ENCODE measurements at places on chromosomes 3 and 15.

DNA sequence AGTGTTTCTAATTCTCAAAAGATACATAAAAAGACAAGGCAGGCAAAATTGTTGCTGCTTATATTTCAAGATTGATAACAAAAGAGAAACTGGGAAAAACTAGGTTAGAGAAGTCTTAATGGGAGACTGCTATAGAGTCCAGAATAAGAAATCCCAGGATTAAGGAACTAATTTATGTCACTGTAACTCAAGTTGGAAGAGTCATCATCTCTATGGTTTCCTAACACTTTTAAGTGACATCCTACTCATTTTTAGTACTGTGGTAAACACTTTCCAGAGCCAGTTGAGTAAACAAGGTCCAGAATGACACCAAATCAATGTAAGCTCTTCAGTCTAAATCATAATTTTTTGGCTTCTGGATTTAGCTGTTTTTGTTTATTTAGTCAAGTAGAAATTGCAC lies 8.0 kb downstream of the CLDN16 start:
- H3K4me3 ChIP-seq, result no peak overlapping the region
- no peak for DNase-seq
- no peaks in the 10 kb centered on the region for H3K27me3 ChIP-seq
- H3K27ac ChIP-seq, result no peak overlapping the region

- H3K4me1 ChIP-seq, result no peaks in the 10 kb centered on the region
- DNase-seq, result no peak
- H3K4me3 ChIP-seq, result no peak overlapping the region
- no peak overlapping the region for H3K27ac ChIP-seq
- H3K36me3 ChIP-seq, result no peaks in the 10 kb centered on the region
These were observed 745.3 kb downstream of the TUSC7 start for GRCh38 chr3:117454908-117455307.

DNA sequence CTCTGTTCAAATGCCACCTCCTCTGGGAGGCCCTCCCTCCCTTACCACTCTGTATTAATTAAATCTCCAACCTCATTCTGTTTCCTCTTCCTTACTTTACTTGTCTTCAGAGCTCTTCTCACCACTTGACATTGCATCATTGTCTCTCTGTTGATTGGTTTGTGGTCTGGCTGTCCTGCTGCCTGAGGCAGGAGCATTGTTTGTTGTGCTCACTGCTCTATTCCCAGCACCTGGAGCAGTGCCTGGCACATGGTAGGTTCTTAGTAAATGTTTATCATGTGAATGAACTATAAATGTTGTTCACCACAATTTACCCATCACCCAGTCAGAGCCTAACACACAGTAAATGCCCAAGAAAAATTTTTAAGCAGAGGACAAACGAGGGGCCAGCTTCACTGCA lies 6.7 kb upstream of the BFSP2 start:
- DNase-seq, result no peak
- no peak overlapping the region for H3K27ac ChIP-seq
- H3K4me3 ChIP-seq, result no peak overlapping the region
- no peaks in the 10 kb centered on the region for H3K4me1 ChIP-seq
- no peaks in the 10 kb centered on the region for H3K27me3 ChIP-seq
- no peaks in the 10 kb centered on the region for H3K36me3 ChIP-seq

- H3K4me1 ChIP-seq, result peaks cover 19% of the 10 kb centered on the region
- no peaks in the 10 kb centered on the region for H3K27me3 ChIP-seq
- no peak overlapping the region for H3K4me3 ChIP-seq
These were observed 48.1 kb downstream of the SH3BP5 start for GRCh38 chr3:15284121-15284889.

DNA sequence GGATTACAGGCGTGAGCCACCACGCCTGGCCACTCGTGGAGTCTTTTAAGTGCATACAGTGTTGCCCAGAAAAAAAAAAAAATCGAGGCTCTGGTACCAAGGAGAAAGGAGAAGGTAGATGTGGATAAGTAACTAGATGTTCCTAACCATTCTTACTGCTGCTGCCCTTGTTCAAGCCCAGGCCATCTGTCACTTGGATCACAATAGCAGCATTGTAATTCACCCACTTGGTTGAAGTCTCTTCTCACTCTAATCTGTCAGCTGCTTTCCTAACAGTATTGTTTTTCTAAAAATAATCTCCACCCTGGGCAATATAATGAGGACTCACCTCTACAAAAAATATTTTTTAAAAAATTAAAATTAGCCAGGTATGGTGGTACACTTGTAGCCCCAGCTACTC lies 58.0 kb upstream of the CRTC3 start:
- no peaks in the 10 kb centered on the region for H3K27me3 ChIP-seq
- no peak for DNase-seq
- peaks cover 51% of the 10 kb centered on the region for H3K36me3 ChIP-seq
- no peak overlapping the region for H3K4me3 ChIP-seq
- H3K27ac ChIP-seq, result no peak overlapping the region

DNA sequence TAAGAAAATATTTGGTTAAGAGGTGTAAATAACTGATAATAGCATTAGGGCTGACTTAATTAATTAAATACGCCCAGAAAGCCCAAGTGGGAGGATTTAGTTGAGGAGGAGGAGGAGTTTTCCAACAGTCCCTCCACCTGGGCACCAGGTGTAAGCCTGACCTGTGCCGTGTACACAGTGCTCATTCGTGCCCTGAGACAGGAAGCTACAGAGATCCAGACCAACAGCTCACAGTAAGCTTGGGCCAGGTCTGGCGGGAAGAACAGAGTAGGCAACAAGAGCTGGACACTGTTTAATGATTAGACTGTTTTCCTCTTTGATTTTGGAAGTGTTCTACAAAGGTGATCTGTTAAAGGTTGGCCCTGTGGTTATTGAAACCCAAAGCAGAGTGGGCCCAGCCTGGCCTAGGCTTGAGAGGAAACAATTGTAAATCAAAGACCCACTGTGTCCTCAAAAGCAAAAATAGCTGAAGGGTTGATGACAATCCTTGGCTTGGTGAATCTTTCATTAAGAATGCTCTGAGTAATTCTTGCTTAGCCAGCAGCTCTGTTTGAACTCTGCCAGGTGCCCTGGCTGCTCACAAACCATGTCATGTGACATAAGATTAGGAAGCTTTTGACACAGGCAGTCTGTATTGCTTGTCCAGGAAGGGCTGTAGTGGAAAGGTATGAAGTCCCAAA lies 13.8 kb downstream of the SQOR start:
- no peaks in the 10 kb centered on the region for H3K36me3 ChIP-seq
- peak overlapping the region; percentile 86 for H3K27ac ChIP-seq
- DNase-seq, result no peak

DNA sequence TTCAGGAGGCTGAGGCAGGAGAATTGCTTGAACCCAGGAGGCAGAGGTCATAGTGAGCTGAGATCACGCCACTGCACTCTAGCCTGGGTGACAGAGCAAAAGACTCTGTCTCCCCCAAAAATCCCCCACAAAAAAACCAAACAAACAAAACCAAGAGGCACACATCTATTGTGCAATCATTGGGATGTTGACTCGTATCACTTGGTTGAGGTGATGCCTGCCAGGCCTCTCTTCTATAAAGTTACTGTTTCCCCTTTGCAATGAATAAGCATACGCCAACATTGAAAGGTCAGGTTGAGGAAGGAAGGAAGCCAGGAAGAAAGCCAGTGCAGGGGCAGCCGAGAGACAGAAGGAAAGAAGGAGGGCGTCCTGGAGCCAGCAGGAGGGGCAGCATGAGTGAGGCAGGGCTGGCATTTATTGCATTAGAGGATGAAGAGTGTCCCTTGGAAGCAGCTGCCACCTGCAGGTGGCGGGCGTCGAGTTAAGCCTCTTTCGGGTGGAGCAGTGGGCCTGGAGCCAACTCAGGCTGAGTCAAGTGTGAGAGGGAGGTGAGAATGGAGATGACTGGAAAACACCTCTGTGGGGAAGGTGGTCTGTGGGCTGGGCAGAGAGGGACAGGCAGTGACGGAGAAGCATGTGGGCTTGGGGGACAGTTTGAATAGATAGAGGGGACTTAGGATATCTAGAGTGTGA lies 8.3 kb upstream of the CSPG4 start:
- DNase-seq, result peak; percentile 79
- H3K27me3 ChIP-seq, result no peaks in the 10 kb centered on the region
- H3K4me1 ChIP-seq, result peaks cover 8% of the 10 kb centered on the region

DNA sequence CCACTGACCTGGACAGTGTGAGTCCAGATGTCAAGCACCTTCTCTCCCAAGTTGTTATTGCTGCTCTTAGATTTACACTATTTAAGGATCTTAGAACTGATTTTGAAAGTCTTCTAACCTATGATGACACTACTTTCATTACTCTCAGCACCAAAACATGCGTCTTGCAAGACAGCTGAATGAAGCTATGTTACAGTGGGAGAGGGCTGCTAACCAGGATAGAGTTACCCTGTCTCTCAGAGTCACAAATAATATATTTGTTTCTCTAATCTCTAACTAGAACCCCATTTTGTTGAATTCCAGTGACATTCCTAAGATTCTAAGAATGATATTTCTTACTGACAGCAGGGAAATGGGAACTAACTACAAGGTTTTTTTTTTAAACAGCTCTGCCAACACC lies 455.5 kb downstream of the MAGI1 start:
- H3K27ac ChIP-seq, result no peak overlapping the region
- H3K27me3 ChIP-seq, result no peaks in the 10 kb centered on the region
- no peaks in the 10 kb centered on the region for H3K4me1 ChIP-seq
- H3K36me3 ChIP-seq, result no peaks in the 10 kb centered on the region
- no peak for DNase-seq

DNA sequence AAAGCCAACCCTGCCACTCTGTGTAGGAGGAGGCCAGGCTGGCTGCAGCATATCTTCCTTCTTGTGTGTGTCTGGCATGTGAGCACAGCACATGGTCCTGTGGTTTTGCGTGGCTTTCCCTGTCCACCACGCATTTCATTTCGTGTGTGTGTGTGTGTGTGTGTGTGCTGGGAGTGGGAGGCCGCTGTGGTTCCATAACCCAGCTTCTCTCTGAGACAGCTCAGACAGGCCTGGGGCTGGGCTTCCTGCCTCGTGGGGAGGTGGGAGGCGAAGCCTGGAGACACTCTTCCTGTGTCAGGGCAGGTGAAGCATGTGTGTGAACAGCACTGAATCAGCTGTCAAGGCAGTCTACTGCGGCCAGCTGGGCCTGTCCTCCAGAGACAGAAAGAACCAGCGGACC lies 16.0 kb upstream of the MRPS22 start:
- no peaks in the 10 kb centered on the region for H3K4me1 ChIP-seq
- H3K36me3 ChIP-seq, result no peaks in the 10 kb centered on the region
- H3K27me3 ChIP-seq, result no peaks in the 10 kb centered on the region
- no peak overlapping the region for H3K27ac ChIP-seq

GRCh38 chr3:126312341-126312740 lies 44.9 kb downstream of the KLF15 start:
- no peaks in the 10 kb centered on the region for H3K36me3 ChIP-seq
- H3K27ac ChIP-seq, result no peak overlapping the region
- H3K4me1 ChIP-seq, result no peaks in the 10 kb centered on the region

DNA sequence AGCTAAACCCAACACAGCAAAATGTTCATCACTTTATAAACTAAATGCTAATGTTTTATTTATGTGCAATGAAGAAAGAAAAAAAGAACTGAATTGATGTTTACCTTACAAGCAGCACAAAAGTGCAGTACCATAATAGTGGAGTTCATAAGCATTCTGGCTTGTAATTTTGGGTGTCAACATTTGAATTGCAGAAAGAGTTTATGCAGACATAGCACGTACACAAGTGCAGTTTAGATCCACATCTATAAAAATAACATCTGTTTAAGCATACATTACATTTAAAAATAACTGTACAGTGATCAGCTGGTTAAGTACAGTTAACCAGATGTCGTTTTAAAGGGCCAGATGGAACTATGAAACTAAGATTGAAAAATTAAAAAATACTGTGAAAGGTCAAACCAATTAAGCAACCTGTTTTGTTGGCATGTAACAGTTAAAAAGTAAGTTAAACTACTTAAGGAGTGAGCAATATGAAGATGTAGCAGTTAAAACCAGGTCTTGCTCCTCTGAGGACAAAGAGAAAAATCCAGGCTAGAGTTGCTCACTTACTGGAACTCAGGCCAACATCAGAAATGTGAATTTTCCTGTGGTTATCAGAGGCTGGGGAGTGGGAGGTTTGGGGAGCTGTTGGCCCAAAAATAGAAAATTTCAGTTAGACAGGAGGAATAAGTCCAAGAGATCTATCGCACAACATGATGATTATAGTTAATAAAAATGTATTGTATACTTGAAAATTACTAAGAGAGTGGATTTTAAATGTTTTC lies 204.9 kb upstream of the MDFIC2 start:
- H3K36me3 ChIP-seq, result no peaks in the 10 kb centered on the region
- H3K4me1 ChIP-seq, result no peaks in the 10 kb centered on the region
- no peak overlapping the region for H3K4me3 ChIP-seq

DNA sequence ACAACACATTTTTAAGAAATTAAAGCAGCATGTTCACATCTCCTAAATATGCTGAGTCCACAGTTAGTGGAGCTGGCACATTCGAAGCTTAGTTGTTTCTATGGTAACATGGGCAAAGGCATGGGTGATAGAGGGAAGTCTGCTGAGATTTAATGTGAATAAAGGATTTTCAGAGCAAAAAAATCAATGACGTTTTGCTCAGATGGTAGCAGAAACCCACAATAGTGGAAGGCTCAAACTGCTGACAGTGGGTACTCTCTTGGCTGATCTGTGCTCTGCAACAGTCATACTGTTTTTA lies 795.1 kb upstream of the ARPP21 start:
- H3K27me3 ChIP-seq, result no peaks in the 10 kb centered on the region
- no peak overlapping the region for H3K27ac ChIP-seq
- H3K4me3 ChIP-seq, result no peak overlapping the region
- H3K36me3 ChIP-seq, result no peaks in the 10 kb centered on the region
- H3K4me1 ChIP-seq, result no peaks in the 10 kb centered on the region

DNA sequence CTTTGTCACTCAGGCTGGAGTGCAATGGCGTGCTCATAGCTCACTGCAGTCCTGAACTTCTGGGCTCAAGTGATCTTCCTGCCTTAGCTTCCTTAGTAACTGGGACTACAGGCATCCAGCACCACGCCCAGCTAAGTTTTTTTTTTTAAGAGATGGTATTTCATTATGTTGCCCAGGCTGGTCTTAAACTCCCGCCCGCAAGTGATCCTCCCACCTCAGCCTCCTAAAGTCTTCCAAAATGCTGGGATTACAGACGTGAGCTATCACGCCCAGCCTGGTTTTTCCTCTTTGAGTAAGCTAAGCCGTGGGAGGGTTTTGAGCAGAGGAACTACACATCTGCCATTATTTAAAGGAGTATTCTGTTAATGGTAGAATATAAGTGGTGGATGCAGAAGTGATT lies 7.4 kb upstream of the LRRFIP2 start:
- H3K4me1 ChIP-seq, result no peaks in the 10 kb centered on the region
- no peak for DNase-seq
- H3K36me3 ChIP-seq, result no peaks in the 10 kb centered on the region
- no peaks in the 10 kb centered on the region for H3K27me3 ChIP-seq
- H3K27ac ChIP-seq, result no peak overlapping the region
- H3K4me3 ChIP-seq, result no peak overlapping the region
